ENCODE measurements at places on chromosomes 3 and 15.

GRCh38 chr3:33458446-33458845, 18.2 kb upstream of the UBP1 start:
- DNase-seq, result no peak

GRCh38 chr3:5314897-5315296, 127.4 kb downstream of the EDEM1 start:
- no peak for DNase-seq

GRCh38 chr3:54817628-54818027, 110.2 kb downstream of the LRTM1 start:
- DNase-seq, result no peak

- no peak for DNase-seq
Observed at GRCh38 chr3:174710612-174711011, 148.5 kb upstream of the NAALADL2 start.

GRCh38 chr3:56590814-56591213, 33.8 kb downstream of the CCDC66 start:
- no peak for DNase-seq

GRCh38 chr15:45314960-45315359, 62.9 kb downstream of the SLC28A2 start:
- DNase-seq, result no peak

DNA sequence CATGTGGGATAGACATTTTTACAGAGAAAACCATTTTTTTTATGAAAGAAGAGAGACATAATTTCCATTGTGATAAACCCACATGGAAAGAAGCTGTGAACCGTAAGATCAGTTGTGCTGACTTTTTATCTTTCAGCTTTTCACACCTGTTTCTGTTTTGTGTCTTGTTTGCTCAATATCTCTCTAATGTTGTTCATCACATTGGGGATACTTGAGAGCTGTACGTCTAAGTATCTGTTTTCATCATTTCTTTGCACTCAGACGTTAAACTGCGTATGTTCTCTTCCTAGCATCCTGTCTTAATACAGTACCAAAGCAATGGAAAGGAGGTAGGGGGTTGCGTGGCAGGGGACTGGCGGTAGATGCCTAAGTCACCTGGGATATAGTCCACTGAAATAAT, 449.0 kb downstream of the NAALADL2 start:
- no peak for DNase-seq

DNA sequence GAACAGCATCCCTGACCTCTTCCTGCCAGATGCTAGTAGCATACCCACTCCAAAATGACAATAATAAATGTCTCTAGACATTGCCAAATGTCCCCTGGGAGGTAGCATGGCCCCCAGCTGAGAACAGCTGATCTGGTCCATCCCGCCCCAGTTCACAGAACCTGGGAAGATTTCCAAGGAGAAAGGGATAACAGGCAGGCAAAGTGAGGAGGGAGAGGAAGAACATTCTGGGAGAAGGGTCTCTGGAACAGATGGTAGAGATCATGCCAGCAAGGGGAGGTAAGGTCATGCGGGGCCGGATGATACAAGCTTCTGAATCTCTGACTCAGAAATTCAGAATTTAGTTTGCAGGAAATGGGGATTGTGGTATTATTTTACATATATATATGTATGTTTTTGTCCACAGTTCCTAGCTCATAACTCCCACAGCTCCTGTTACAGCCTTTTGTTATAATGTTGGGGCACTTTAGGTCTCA, 192.7 kb downstream of the SUCLG2 start:
- no peak for DNase-seq

GRCh38 chr3:98964784-98965183, 63.3 kb upstream of the DCBLD2 start:
- no peak for DNase-seq

DNA sequence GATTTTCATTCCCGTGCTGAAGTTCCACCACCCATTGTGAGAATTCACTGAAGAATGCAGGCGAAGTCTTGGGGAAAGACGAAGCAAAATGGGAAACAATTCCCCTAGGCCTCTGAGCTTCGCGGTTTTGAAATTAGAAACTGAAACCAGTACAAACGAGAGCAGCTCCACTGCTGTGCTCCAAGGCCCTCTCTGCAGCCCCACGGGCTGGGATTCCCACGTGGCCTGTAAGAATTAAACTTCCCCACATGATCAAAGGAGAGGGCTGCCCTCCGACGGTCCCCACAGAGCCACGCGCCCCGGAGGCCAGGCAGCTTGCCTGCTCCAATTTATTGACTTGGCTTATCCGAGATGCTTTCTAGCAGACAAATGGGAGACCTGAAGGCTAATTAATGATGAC, 144.0 kb downstream of the GREM1 start:
- peak; percentile 32 for DNase-seq

- no peak for DNase-seq
Observed at GRCh38 chr3:124491875-124492274, 238.4 kb upstream of the UMPS start.

DNA sequence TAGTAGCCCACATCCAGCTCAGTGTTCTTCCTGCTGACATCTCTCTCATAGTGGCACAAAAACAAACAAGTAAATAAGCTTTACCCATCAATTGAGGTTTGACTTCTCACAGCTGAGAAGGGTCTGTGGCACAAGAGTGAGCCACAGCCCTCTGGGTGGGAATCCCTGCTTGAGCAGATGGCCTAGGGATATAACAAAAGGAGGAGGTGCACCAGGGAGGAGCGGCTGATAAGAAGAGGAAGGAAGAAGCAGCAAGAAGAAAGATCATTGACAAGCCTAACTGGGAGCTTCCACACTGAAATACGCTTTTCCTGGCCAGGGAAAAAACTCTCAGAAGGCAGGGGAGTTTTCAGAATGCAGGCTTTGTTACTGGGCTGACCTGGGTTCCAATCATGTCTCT, 279.8 kb downstream of the UACA start:
- DNase-seq, result no peak

- no peak for DNase-seq
Observed at GRCh38 chr15:91231703-91232102, 131.6 kb downstream of the SV2B start.

- no peak for DNase-seq
Observed at GRCh38 chr3:144273601-144274000, 302.0 kb downstream of the DIPK2A start.

GRCh38 chr3:17432236-17432635, 310.2 kb downstream of the TBC1D5 start:
- no peak for DNase-seq

- peak; percentile 29 for DNase-seq
Observed at GRCh38 chr15:60371175-60372051, 26.4 kb downstream of the ANXA2 start.

DNA sequence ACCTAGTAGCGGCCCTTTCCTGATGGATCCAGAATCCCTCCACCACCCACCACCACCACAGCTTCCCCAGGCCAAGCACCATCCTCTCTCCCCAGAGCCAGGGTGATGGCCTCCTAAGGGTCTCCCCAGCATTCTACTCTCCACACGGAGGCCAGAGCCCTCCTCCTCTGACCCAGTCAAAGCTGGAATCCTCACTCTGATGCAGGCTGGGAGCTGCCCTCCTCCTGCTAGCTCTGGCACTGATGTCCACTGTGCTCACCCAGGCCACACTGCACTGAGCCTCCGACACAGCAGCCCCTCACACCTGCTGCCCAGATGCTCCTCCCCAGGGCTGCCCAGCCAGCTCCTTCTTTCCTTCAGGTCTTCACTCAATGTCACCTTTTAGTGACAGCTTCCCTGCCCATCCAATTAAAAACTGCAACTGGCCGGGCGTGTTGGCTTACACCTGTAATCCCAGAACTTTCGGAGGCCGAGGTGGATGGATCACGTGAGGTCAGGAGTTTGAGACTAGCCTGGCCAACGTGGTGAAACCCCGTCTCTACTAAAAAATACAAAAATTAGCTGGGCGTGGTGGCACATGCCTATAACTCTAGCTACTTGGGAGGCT, 21.0 kb downstream of the XXYLT1 start:
- no peak for DNase-seq

GRCh38 chr15:70120958-70121623, 23.4 kb upstream of the TLE3 start:
- no peak for DNase-seq

GRCh38 chr3:47022641-47023071, 43.2 kb downstream of the NBEAL2 start:
- DNase-seq, result no peak

- no peak for DNase-seq
Observed at GRCh38 chr3:62688050-62688449, 187.2 kb downstream of the CADPS start.

GRCh38 chr3:59866076-59866475, 816.3 kb upstream of the CFAP20DC start:
- no peak for DNase-seq

DNA sequence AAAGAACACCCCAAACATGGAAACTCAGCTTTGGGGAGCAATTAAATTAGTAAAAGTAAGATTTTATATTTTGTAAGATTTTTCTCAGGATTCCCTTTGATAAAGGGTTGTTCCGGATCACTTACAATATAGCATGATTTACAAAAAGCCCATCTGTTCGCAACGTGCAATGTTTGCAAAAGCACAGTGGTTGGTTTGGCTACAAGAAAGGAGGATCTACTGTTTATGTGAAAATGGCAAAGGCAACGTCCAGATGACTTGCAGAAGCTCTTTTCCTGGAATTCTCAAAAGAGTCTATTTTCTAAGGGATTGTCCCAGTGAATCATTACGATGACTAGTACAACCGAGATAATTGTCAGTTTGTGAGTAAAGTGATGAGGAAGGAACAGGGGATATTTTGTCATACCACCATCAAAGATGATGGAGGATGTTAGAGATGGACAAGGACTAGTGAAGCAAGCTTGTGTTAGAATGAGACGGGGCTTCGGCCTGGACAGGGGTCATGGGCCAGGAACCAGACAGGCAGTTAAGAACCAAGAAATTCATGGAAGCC, 71.6 kb downstream of the CRYGS start:
- DNase-seq, result no peak

DNA sequence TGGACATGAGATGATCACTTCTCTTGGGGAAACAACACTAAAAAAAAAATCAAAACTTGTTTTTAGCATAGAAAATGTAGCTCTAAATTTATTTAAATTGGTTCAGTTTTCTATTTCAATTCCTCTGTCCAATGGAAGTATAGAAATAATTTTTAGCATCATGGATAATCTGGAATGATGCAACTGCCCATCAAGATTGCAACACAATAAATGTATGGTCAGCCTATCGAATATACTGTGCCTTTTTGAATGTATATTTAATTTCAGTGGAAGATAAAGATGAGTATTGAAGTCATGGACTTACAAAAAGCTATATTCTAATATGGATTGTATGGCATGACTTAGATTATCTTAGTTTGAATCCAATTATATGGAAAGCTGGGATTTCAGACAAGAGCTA, 906.7 kb downstream of the IGSF11 start:
- DNase-seq, result no peak

DNA sequence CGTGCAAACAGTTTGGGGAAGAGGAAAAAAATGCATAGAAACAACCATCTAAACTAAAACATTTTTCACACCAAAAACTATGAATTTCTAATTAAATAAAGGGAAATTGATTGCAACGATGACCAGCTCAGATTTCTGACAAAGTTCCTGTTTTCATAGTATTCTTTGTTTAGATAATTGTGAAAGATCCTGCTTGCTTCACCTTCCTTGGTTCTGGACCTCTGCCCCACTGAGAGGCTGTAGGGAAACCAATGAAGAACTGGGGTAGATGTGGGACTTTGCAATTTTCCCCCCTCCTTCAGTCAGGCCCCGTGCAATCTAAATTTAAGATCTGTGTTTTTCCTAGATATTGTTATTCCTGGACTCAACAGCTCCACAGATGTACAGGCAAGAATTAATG, 13.8 kb upstream of the TEX264 start:
- DNase-seq, result no peak

DNA sequence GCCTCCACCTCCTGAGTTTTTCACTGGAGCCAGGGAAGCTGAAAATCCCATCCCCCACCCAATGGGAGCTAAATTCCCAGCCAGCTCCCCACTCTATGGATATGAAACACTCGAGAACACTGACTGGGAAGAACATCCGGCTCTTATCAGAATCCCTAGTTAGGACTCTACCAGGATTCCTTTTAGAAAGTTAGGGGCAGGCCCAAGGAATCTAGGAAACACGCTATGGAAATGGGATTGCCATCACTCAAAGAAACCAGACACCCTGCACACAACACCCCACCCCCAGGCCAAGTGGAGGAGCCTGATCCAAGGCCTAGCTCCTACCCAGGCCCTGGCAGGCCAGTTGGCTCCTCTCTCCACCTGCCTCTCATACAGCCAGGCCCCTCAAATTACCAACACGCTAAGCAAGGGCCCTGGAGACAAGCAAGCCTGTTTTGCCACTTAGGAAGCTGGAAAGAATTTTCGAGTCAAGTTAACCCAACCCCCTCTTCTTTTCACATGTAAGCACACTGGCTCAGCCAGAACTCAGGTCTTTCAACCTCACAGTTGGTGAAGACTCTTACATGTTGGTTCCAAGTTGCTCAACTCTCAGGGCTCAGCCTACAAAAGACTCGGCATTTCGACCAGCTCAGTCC, 75.5 kb downstream of the RBPMS2 start:
- no peak for DNase-seq

DNA sequence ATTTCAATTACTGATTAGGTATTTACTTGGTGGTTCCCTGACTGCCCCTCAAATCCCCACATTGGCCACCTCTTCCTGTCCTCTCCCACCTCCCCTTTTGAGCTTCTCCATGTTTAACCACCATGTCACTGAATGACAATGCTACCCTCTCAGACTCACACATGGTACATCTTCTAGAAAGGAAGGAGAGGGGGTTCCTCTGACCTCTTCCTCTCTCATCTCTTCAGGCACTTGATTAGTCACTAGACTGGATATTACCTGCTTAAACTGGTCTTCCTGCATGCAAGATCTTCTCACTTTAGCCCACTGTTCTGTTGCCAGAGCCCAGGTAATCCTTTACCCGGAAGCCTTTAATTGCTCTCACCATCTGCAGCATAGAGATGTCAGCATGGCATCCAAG, 64.9 kb downstream of the DIPK2A start:
- no peak for DNase-seq

- no peak for DNase-seq
Observed at GRCh38 chr15:99978426-99978825, 245.2 kb upstream of the LYSMD4 start.

DNA sequence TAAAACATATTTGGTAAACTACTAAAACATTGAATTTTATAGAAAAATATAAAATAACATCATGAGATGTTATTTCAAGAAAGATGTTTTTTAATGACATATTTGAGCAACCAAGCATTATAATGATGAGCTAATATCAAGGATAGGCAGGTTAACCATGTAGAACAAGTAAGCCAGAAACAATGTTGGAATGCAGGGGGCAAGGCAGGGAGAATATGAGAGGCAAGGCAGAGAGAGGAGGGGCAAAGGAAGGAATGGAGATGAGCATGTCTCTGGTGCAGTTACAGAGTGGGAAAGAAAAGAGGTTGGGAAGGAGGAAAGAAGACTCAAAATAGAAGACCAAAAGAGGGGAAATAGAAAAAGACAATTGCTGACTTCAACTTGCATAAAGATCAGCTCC, 390.4 kb downstream of the MCTP2 start:
- no peak for DNase-seq

- DNase-seq, result no peak
Observed at GRCh38 chr3:150130404-150131100, 159.9 kb upstream of the PFN2 start.

GRCh38 chr3:44065311-44066094, 176.2 kb upstream of the TOPAZ1 start:
- no peak for DNase-seq

All from C1 segment of cervical spinal cord (tissue), 14 donors.